Heart right ventricle (tissue), 16 donors: ENCODE measurements at places on chromosomes 1 and 21.

DNA sequence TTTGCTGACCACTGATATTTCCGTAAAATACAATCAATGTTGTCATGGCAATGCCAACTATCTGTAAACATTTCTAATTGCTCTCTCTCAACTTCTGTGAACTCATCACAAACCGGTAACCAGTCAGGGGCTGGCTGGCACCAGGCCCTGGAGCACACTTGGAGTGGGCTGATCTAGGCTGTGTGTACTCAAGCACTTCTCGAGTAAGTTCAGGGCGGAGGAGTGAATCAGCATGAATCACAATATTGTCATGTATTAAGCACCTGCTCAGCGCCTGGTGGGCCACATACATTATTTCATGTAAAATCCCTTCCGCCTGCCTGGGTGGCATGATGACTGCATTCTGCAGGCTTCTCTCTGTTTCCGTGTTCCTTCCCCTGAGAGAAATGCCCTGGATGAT is 212.4 kb downstream of the FOXD2 start:
- no peak overlapping the region for H3K4me3 ChIP-seq
- no peaks in the 10 kb centered on the region for H3K4me1 ChIP-seq
- no peak for DNase-seq
- H3K27me3 ChIP-seq, result peaks cover 13% of the 10 kb centered on the region

DNA sequence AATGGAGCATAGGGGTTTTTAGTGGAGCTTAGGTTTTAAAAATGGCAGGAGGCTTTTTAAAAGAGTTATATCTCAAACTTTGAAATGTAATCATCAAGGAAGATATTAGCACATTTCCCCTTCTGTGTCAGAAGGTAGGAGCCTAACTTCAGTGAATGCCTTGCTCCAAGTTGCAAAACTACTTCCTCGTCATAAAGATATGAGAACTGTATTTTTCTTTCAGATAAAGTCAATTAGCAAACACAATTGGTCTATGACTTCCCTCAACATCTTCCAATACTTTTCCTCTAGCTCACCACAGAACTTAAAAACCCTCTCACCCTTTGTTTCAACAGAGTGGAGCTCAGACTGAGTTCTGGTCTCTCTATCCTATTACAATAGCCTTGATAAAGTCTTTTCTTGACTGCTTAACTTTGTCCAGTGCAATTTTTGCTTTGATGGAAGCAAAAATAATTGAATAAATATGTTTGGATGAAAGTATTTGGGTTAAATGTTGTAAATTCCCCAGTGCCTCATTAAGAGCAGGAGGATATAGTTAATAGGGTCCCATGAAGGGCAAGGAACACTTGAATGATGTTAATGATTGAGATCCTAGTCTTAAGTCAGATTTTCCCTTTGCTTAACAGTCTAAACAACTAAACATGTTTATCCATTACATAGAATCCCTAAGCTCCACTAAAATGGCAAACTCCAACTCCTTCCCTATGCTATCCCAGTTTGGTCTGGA is 58.9 kb downstream of the TNFSF18 start:
- no peak overlapping the region for H3K4me3 ChIP-seq
- no peak for DNase-seq
- H3K4me1 ChIP-seq, result no peaks in the 10 kb centered on the region
- H3K27ac ChIP-seq, result no peak overlapping the region
- H3K36me3 ChIP-seq, result no peaks in the 10 kb centered on the region
- no peaks in the 10 kb centered on the region for H3K27me3 ChIP-seq

- H3K4me3 ChIP-seq, result no peak overlapping the region
- H3K27me3 ChIP-seq, result no peaks in the 10 kb centered on the region
- no peaks in the 10 kb centered on the region for H3K4me1 ChIP-seq
- H3K36me3 ChIP-seq, result no peaks in the 10 kb centered on the region
- no peak for DNase-seq
These were observed 49.1 kb downstream of the CAMTA1 start for GRCh38 chr1:6834366-6834765.

DNA sequence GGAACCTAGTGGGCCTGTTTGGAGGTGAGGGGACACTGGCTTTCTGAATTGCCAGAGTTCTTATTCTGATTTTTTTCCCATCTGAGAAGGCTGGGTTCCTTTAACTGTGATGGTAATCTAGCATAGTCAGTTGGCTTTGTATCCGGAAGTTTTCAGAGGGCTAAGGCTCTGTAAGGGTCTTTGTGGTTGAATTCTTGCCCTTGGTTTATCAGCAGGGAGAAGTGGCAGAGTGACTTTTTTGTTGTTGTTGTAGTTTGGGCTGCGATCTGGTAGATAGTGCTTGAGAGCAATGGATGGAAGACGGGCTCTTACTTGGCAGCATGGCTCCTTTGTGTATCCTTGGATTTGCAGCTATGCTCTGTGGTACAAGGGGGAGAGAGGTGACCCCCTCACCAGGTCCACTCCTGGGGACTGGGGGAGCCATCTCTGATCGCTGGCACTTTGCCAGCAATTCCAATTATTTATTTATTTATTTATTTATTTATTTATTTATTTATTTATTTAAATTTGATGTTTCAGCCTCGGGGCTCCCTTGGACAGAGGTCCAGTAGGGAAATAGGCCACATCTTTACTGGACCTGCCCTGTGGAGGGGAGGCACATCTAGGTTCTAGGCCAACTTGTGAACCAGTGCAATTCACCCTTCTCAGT is 18.5 kb downstream of the TCP10L start:
- H3K27ac ChIP-seq, result no peak overlapping the region
- H3K27me3 ChIP-seq, result no peaks in the 10 kb centered on the region
- peaks cover 22% of the 10 kb centered on the region for H3K4me1 ChIP-seq
- no peak for DNase-seq
- H3K4me3 ChIP-seq, result no peak overlapping the region

GRCh38 chr1:147567594-147568381 is 26.5 kb downstream of the BCL9 start:
- DNase-seq, result no peak
- H3K4me3 ChIP-seq, result no peak overlapping the region
- H3K36me3 ChIP-seq, result no peaks in the 10 kb centered on the region
- H3K27ac ChIP-seq, result no peak overlapping the region
- H3K4me1 ChIP-seq, result peaks cover 5% of the 10 kb centered on the region

DNA sequence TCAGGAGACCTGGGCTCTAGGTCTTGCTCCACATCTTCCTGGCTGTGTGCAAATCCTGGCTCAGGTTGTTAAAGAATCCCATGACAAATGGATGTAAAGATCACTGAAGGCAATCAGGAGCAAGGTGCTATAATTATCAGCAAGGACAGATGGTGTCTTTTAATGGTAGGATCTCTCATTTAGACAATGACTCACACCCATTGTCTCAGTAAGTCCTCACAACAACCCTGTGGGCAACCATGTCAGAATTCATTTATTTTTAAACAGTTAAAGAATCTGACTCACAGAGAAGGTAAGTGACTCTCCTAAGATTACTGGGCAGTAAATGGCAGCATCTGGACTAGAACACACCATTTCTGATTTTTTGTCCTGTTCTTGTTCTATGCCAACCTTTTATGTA is 32.8 kb downstream of the RNASEL start:
- no peak overlapping the region for H3K27ac ChIP-seq
- no peaks in the 10 kb centered on the region for H3K4me1 ChIP-seq
- no peaks in the 10 kb centered on the region for H3K27me3 ChIP-seq

- peak; percentile 33 for DNase-seq
- no peaks in the 10 kb centered on the region for H3K36me3 ChIP-seq
- H3K4me3 ChIP-seq, result peak overlapping the region; percentile 31
- H3K4me1 ChIP-seq, result peaks cover 37% of the 10 kb centered on the region
These were observed 84.1 kb downstream of the TM2D1 start for GRCh38 chr1:61640531-61641530.

DNA sequence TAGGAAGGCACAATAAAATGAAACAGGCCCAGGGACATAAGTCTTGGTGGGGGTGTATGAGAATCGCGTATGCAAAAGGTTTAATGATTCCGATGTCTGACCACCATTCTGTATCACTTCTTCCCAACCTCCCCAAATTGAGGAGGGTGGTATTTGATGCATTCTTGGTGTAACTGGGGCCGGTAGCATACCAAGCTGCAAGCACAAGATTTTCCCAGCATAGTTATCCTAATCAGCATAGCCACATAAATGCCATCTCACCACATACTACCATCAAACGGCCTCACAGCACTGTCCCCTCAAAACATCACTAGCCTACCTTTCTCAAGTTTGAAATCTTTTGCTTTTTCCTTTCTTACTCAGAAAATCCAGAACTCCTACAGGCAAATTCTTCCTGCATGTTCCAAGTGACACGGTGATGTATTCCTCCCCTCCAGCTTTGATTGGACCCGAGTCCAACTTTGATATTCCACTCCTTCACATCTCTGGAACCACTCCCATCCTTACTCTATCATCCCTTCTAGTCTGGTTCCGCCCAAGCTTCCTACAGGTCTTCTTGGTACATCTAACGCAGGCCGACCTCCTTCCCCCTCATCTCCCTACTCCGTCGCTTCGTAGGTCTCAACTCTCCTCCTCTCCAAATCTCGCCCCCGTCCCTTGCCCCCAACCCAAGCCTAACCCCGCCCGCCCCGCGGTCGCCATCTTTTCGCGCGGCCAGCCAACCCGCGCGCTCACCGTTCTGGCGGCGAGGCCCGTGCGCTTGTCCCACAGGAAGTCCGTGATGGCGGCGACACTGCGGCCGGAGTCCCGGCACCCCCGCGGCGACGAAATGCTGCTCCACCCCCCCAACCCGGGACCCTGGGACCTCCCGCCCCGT is 600 bp downstream of the CLK2 start:
- H3K27me3 ChIP-seq, result no peaks in the 10 kb centered on the region
- peak overlapping the region; percentile 19 for H3K4me3 ChIP-seq
- no peak for DNase-seq
- H3K4me1 ChIP-seq, result peaks cover 20% of the 10 kb centered on the region
- H3K36me3 ChIP-seq, result peaks cover 41% of the 10 kb centered on the region
- H3K27ac ChIP-seq, result peak overlapping the region; percentile 96

DNA sequence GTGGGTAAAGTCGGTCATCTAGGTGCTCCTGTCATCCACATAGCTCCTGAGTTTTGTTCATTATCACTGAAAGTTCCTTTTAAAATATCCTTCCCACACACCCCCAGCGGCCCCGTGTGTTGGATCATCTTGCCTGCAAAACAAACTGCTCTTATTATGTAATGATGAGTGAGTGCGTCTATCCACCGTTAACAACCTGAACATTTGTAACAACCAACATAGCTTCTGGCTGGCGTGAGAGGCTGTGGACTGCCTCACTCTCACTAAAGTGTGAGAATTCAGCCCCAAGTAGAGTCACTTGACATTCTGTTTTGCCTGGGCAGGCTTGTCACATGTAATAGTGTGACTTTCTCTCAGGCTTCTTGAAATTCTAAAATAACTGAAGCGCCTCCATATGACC is 14.5 kb upstream of the KCNA2 start:
- H3K4me1 ChIP-seq, result peaks cover 5% of the 10 kb centered on the region
- peaks cover 28% of the 10 kb centered on the region for H3K27me3 ChIP-seq
- no peak overlapping the region for H3K4me3 ChIP-seq
- no peaks in the 10 kb centered on the region for H3K36me3 ChIP-seq

DNA sequence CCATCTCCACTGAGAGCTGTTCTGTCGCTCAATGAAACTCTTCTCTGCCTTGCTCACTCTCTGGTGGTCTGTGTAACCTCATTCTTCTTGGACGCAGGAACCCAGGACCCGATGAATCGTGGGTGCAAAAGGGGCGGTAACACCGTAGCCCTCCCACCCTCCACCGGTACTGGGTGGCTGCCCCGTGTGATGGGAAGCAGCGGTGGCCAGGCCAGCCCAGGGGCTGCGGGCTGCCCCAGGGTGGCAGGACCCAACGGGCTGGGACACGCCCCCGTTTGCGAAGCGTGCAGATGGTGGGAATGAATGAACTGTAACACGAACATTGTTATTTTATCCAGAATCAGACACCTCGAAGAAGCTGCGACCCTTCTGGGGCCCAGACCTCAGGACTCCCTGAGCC is 92.3 kb upstream of the BACE2 start:
- H3K27ac ChIP-seq, result no peak overlapping the region
- no peak overlapping the region for H3K4me3 ChIP-seq
- no peaks in the 10 kb centered on the region for H3K27me3 ChIP-seq
- no peaks in the 10 kb centered on the region for H3K4me1 ChIP-seq
- H3K36me3 ChIP-seq, result no peaks in the 10 kb centered on the region

DNA sequence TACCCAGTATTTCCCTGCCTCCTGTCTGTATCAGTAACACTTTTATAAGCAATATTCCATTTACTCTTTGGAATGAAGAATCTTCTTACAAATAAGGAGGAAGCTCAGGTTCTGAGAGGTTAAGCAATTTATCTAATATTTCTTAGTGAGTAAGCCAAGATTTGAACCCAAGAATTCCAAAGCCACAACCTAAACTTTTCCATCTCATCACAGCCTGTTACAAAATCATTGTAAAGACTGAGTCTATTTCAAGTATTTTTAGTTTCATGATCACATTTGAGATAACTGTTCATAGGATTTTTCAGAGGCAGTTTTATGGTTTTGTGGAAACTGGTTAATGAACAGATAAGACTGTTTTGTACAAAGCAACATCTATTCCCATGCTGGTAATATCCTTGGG is 29.8 kb upstream of the HHAT start:
- no peak overlapping the region for H3K27ac ChIP-seq
- no peak for DNase-seq
- H3K4me1 ChIP-seq, result peaks cover 10% of the 10 kb centered on the region
- no peak overlapping the region for H3K4me3 ChIP-seq
- no peaks in the 10 kb centered on the region for H3K27me3 ChIP-seq

DNA sequence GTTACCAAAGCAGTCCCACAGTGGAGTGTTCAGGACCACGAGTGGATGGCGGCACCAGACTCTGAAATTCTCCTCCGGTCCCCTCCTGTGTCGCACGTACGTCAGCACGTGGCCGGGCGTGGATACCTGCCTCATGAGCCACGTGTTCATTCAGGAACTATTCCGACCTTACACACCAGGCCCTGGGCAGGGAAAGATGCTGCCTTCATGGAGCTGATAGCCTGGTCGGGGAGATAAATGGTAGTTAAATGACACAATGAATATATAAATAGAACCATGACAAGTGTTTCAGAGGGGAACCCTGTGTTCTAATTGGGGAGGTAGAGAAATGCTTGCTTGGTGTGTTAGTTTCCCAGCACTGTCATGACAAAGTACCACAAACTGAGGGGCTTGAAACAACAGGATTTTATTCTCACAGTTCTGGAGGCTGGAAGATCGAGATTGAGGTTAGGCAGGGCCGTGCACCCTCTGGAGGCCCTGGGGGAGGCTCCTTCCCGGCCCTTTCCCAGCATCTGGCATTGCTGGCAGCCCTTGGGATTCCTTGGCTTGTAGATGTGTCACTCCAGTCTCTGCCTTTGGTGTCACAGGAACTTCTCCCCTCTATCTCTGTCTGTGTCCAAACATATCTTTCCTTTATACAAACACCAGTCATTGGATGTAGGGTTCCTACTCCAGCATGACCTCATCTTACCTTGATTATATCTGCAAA is 28.9 kb upstream of the GPR137B start:
- H3K4me1 ChIP-seq, result no peaks in the 10 kb centered on the region
- H3K27me3 ChIP-seq, result no peaks in the 10 kb centered on the region
- H3K36me3 ChIP-seq, result no peaks in the 10 kb centered on the region

- peaks cover 19% of the 10 kb centered on the region for H3K36me3 ChIP-seq
- peaks cover 2% of the 10 kb centered on the region for H3K4me1 ChIP-seq
- no peak overlapping the region for H3K27ac ChIP-seq
- DNase-seq, result no peak
These were observed 55.9 kb downstream of the MACO1 start for GRCh38 chr1:25486602-25487001.
